ENCODE measurements at places on chromosomes 7 and 10. TPM values are rescaled to one million over a fixed set of nuclear protein-coding genes. Genes with fewer than 3 reads are reported as not detected.

The HYAL4 gene
- not detected for total RNA-seq

The COL13A1 gene
- 35.9 TPM for total RNA-seq

The MYOZ1 gene
- not detected for total RNA-seq

The VPS26A gene
- total RNA-seq: 44.9 TPM

The PAX4 gene
- total RNA-seq: not detected

The TRDMT1 gene
- total RNA-seq: 6.6 TPM

The NPY4R gene
- total RNA-seq: not detected

The FFAR4 gene
- total RNA-seq: not detected

The TIAL1 gene
- total RNA-seq: 34.0 TPM

The SPDYE16 gene
- 0.12 TPM for total RNA-seq

The ABCB1 gene
- total RNA-seq: 0.50 TPM

The FANK1 gene
- total RNA-seq: 3.7 TPM

The RAB19 gene
- not detected for total RNA-seq

The RNF148 gene
- 0.66 TPM for total RNA-seq

The SPDYE2B gene
- not detected for total RNA-seq

The PIP gene
- total RNA-seq: not detected

The ASZ1 gene
- total RNA-seq: not detected

The ADAM22 gene
- total RNA-seq: 0.75 TPM

The COL26A1 gene
- not detected for total RNA-seq

The WNT16 gene
- total RNA-seq: 0.87 TPM

The MRPL43 gene
- total RNA-seq: 49.4 TPM

The H2BK1 gene
- not detected for total RNA-seq

The HKDC1 gene
- 10.6 TPM for total RNA-seq

The NKX6-2 gene
- under 0.01 TPM for total RNA-seq

The PBLD gene
- total RNA-seq: 3.7 TPM

The GPR15LG gene
- total RNA-seq: not detected

Measured in uterine smooth muscle cell (primary cell).